ENCODE measurements at places on chromosomes 13 and 19. TPM values are rescaled to one million over a fixed set of nuclear protein-coding genes. Genes with fewer than 3 reads are reported as not detected.

- DNase-seq: peak; percentile 67
- H3K4me1 ChIP-seq: peaks cover 55% of the 10 kb centered on the region
- peak overlapping the region; percentile 89 for H3K27ac ChIP-seq
- peaks cover 2% of the 10 kb centered on the region for H3K36me3 ChIP-seq
- peak overlapping the region; percentile 43 for H3K4me3 ChIP-seq
These were observed 180.6 kb downstream of the FOXO1 start for GRCh38 chr13:40485611-40486517.

DNA sequence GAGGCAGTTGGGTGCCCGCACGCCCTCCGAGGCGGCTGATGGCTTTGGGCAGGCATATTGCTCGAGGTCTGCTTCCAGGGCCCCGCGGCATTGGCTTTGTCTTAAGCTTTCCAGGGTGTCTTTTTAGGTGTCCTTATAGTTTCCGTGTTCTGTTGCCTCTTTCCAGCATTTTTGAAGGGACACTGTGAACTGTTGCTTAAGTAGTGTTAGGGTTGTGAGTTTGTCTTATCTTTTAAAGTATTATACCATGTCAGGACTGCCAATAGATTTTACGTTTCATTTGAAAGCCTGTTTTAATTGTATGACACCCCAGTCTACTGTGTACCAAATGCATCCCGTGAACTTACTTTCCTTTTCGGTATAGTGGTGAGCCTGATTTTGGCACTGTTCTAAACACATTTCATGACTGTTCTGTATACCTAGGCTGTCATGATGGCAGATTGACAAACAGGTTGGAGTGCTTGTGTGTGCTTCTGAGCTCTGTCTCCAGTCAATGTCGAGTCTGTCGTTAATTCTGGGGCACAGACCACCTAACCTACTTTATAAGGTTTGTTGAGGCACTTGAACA lies 656 bp downstream of the PCCA start:
- no peak for DNase-seq
- peak overlapping the region; percentile 86 for H3K27ac ChIP-seq
- H3K36me3 ChIP-seq: peaks cover 8% of the 10 kb centered on the region
- peaks cover 21% of the 10 kb centered on the region for H3K4me1 ChIP-seq
- peak overlapping the region; percentile 94 for H3K4me3 ChIP-seq

DNA sequence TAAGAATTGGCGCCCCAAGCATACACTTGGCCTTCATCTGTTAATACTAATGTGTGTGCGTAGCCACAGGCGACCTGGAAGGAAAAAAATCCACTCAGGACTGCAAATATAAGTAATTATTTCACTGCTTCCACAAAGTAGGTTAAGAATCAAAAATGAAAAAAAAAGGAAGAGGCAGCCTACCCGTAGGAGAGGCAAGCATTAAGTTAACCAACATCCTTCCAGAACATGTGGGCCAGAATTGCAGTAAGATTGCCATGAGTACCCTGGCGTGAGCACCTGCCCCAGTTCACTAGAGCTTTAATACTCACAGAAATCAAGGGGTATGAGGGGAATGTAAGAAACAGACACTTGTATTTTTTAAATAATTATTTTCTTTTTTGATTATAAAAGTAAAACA lies 22.2 kb downstream of the RCBTB2 start:
- H3K4me3 ChIP-seq: no peak overlapping the region
- H3K4me1 ChIP-seq: peaks cover 27% of the 10 kb centered on the region
- H3K27ac ChIP-seq: no peak overlapping the region
- no peaks in the 10 kb centered on the region for H3K27me3 ChIP-seq
- DNase-seq: no peak

Gene MCEMP1
- total RNA-seq: not detected

GRCh38 chr13:105410602-105411001 lies 1124.9 kb downstream of the EFNB2 start:
- H3K4me3 ChIP-seq: peak overlapping the region; percentile 10
- no peak overlapping the region for H3K27ac ChIP-seq
- peak; percentile 46 for DNase-seq
- no peaks in the 10 kb centered on the region for H3K36me3 ChIP-seq
- no peaks in the 10 kb centered on the region for H3K27me3 ChIP-seq
- no peaks in the 10 kb centered on the region for H3K4me1 ChIP-seq

Measured in activated naive CD8-positive, alpha-beta T cell treated with anti-CD3 and anti-CD28 coated beads, Interleukin-2, amount 10 ng/mL, durations not matched to agents 7 days and 5 days (primary cell).